Sciatic nerve (tissue), 2 donors: ENCODE measurements at places on chromosomes 6 and 20.

DNA sequence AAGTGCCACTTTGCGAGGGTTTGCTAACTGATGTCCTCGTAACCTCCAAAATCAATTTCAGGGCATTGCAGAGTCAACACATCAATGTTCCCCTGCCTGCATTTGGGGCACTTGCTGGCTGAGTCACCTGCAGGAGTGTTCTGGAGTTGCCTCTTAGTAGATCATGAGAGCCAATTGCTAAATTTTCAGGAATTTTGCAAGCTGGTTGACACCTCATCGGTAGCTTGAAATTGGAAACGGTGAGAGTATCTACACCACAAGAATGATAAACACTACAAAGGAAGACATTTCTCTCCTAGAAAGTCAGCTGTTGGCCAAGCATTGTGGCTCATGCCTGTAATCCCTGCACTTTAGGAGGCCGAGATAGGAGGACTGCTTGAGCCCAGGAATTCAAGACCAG is 10.8 kb upstream of the BFSP1 start:
- no peak for DNase-seq

DNA sequence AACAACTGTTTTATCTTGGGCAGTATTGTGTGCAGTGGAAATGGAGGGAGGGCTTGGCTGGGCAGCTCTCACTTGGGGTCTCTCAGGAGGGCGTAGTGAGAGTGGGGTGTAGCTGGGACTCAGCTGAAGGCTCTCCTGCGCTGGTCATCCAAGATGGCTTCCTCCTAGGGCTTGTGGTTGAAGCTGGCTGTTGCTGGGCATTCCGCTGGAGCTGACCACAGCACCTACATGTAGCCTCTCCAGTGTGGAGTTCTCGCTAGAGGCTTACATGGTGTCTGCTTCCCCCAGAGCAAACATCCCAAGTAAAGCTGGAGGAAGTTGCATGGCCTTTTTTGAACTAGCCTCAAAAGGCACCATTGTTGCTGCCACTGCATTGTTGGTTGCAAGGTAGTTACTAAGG is 344.1 kb upstream of the MARCKS start:
- no peak for DNase-seq

DNA sequence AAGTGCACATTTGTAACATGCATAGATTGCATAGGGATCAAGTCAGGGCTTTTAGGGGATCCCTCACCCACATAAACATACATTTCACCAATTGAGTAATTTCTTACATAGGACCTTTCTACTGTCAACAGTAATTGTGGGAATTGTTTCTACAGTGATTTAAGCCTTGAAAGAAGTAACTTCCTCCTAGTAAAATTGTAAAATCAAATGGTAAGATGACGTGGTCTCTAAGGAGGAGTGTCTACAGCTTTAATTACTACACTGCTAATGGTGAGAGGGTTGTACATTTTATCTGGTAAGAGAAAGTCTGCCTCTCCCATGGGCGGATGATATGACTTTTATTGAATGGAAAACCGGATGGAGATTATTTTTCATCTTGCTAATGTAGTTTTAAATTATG is 98.0 kb downstream of the RPP40 start:
- no peak for DNase-seq

DNA sequence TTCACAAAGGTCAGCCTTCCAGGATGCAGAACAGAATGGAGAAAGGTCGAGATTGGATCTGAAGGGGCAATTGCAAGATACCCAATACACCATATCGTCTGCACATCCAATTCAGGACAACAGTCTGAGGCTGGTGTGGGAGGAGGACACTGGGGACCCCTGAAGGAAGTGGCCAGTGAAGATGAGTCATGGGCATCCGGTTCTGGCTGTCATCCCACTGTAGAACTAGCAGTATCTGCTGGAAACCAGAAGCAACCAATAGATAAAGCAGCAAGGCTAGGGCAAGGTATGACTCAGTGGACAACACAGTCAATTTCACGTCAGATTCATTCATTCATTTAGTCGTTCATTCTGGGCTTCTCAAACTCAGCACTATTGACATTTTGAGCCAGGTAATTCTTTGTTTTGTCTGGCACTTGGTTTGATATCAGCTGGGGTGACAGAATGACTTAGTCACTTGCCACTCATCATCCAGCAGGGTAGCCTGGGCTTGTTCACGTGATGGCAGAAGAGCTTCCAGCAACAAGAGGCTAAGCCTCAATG is 30.3 kb upstream of the SHLD1 start:
- DNase-seq, result no peak

- DNase-seq, result no peak
Observed at GRCh38 chr6:42383421-42384205, 68.1 kb downstream of the TRERF1 start.

GRCh38 chr20:20786428-20786827 is 74.0 kb upstream of the RALGAPA2 start:
- no peak for DNase-seq

- DNase-seq, result no peak
Observed at GRCh38 chr20:53981752-53982437, 88.5 kb downstream of the BCAS1 start.

DNA sequence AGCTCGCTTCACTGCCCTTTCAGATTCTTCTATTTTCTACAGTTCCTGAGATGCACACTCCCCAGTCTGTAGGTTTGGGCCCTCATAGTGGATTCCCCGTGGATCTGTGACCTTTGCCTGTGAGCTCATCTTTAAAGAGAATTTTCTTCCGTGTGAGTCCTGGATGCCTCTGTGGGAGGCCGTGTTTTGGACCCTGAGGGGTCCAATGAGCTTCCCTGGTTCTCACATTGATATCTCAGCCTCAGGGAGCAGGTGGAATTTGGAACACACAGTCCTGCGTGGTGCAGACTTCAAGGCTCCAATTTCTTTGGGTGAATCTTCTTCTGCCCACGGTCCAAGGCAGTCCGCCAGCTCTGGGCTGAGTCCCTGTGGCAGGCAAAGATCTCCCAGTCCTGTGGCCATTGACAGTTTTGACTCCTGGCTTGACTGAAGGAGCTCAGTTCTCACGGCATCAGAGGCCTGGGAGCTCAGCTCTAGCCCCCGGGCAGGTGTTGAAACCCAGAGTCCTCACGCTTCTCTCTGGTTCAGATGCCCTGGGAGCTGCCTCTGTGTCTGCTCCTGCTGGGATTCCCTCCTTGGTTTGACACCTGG is 61.0 kb downstream of the PSMG4 start:
- peak; percentile 18 for DNase-seq

- DNase-seq, result no peak
Observed at GRCh38 chr6:168834042-168834587, 393.1 kb downstream of the SMOC2 start.

- DNase-seq, result no peak
Observed at GRCh38 chr6:139145661-139146060, 10.8 kb downstream of the HECA start.

DNA sequence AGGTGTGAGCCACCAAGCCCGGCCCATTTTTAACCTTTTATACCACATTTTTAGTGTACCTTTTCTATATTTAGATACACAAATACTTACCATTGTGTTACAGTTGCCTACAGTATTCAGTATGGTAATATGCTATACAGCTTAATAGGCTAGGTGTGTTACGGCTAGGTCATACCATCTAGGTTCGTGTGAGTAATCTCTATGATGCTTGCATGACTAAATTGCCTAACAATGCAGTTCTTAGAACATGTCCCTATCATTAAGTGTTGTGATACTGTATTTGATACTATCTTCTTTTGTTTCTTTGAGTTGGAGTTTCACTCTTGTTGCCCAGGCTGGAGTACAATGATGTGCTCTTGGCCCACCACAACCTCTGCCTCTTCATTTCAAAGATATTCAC is 387.7 kb upstream of the SASH1 start:
- no peak for DNase-seq

- no peak for DNase-seq
Observed at GRCh38 chr20:61887596-61888093, 178.0 kb downstream of the TAF4 start.

GRCh38 chr20:25229486-25230165 is 18.3 kb upstream of the PYGB start:
- no peak for DNase-seq
